ENCODE measurements at places on chromosomes 3 and 15.

DNA sequence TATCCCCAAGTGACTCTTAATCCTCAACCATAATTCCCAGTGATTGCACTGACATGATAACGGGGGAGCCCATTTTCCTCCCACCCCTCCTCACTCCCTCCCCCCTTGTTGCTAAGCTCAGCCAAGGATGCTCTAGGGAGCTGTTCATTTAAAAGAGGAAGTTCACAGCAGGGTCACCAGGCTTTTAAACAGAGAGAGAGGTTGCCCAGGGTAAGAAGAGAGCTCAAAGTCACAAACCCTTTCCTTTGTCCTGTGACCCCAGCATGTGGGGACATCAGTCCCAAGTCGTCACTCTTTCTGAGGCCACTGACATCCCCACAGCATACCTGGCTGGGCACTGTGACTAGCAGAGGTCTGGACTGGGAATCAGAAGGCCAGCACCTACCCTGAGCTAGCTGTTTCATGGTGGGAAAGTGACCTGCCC is 144.1 kb downstream of the RORA start:
- peak; percentile 2 for DNase-seq

DNA sequence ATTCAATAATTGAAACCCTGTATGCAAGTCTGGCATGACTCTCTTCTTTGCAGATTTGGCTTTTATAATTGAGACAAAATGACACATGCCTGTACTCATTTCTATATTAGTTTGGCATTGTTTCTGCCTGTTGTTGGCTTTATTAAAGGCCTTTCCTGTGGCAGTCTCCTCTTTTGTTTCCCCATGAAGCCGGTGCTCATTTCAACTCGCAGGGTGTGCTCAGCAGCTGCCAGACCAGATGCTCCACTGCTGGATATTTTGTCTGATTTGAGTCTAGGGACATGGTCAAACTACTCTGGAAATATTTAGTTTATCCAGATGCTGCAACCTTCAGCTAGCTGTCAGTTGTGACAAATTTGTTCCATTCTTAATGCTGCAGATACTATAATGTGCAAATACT is 445.3 kb downstream of the NAALADL2 start:
- no peak for DNase-seq

GRCh38 chr3:172342097-172342659 is 106.1 kb downstream of the GHSR start:
- DNase-seq: no peak

- DNase-seq: no peak
These were observed 148.6 kb upstream of the STT3B start for GRCh38 chr3:31384117-31384516.

GRCh38 chr3:180926526-180926925 is 14.1 kb downstream of the FXR1 start:
- DNase-seq: no peak

- DNase-seq: no peak
These were observed 871 bp downstream of the MAP1A start for GRCh38 chr15:43518197-43518761.

- no peak for DNase-seq
These were observed 65.3 kb downstream of the CHAC1 start for GRCh38 chr15:41018534-41018933.

- no peak for DNase-seq
These were observed 2.2 kb downstream of the NPTN start for GRCh38 chr15:73630921-73631362.

DNA sequence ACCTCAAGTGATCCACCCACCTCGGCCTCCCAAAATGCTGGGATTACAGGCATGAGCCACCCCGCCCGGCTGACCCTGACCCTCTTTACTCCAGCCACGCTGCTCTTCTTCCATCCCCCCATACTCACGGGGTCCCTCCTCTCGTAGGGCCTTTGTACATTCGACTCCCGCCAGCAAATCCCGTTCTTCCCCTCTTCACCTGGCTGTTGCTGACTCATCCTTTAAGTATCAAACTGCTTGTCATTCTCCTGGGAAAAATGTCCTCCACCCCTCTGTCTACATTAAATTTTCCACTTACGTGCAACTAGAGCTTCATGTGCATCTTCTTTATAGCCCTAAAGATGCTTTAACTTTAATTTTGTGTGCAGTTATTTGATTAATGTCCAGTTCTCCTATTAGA is 203.1 kb downstream of the OPA1 start:
- DNase-seq: no peak

DNA sequence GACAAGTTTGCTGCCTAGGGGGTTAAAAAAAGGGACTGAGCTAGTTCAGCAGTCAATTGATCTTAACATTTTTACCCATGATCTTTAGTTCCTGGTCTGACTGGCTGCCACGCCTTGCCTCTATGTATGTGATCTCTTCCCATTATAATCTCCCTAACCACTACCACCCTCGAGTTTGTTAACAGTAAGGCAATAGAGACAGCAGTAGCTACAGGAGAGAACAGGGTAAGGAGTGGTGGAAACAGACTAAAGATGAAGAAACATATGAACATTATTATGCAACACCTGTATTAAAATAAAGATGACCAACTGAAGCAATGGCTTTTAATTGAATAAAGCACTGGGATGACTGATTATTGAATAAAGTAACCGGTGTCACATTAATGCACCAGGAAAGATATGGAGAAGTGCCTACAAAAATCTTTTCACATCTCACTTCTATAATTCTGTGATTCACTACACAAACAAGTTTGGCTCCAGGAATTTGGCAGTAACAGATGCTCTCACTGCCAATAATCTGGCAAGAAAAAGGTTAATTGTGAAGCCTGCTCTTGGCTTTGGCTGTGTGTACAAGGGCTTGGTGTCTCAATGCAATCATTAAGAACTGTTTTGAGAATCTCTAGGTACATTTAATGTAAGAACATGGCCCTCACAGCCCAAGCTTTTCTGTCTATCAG is 95.7 kb downstream of the HHLA2 start:
- DNase-seq: no peak

DNA sequence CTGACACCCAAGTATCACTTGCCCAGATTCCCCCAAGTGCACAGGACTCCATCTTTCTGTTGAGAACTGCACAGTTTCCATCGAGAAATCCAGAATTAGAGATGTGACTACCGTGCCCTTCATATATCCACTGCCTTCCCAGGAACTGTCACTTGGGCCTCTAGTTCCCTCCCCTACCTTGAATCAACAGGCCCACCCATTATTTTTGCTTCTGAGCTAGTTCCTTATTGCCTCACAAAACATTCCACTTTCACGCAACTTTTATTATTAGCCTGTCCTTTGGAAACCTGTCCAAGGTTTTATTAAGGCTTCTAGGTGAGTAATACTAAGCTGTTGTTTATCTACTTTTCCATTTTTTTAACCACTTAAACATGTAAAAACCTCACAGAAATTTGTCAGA is 17.1 kb upstream of the SLC30A4 start:
- DNase-seq: no peak

GRCh38 chr3:30618526-30618925 is 12.1 kb downstream of the TGFBR2 start:
- DNase-seq: no peak

DNA sequence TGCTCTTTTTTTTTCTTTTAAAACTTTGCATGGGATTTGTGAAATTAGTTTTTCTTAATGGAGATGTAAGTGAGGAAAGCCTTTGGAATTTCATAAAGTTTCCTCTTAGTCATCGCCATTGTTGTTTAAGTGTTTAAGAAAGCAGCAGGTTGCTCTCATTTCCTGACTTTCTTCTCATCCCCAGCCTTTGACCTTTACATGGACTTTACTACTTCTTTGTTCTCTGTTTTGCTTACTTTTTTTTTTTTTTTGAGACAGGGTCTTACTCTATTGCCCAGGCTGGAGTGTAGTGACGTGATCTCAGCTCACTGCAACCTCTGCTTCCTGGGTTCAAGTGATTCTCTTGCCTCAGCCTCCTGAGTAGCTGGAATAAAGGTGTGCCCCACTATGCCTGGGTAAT is 38.6 kb downstream of the FBXL2 start:
- no peak for DNase-seq

DNA sequence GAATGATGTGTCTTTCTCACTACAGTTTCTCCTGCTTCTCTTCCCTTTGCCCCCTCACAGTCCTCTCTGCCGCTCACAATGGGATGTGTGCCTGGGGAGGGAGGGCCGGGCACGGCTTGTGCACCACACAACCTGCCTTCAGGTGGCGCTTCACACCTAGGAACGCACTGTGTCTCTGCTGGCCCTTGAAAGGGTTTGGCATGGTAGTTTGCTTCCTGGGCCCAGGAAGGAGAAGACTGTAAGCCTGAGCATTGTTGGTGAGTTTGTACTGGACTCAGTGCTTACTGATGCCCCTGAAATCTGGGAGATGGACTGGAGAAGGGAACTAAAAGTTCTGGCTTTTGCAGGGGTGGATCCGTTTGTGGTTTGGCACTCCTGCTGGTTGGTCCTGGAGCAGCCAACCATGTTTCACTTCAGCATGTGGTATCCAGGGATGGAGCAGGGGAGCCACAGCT is 9.2 kb downstream of the ALPK3 start:
- DNase-seq: no peak

DNA sequence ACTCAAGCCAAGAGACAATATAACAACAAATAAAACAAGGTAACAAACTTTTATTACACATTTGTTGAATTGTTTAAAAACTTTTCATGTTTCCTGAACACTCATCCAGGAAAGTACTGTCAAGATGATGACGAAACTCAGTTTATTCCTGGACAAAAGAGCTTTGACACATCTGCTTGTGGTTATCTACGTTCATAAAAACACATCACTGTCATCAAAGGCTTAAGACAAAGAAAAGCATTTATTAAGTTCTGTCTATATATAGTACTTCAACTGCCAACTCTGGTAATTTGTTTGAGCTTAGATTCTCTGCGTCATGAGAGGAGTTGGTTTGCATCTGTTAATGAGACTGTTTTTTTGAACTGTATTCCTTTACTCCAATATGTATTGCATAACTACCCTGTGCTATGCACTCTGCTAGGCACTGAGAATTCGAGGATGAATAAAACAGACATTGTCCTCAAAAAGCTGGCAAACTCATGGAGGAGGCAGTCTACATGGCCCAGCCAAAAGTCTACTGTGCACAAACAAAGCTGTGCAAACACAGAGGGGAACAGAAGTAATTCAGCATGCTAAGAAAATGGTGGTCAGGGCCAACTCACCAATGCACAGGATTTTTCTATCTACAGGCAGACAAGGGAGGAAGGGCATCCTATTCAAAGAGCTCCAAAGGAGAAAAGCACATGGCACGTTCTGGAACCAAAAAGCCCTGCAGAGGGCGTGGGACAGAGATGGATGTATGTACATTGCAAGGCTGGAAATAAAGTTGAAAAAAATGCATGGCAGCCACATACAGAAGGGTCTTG is 21.5 kb downstream of the PLD1 start:
- DNase-seq: no peak

GRCh38 chr3:127173516-127174166 is 19.3 kb upstream of the PRR23E start:
- DNase-seq: no peak

GRCh38 chr3:114205541-114205940 is 26.7 kb upstream of the DRD3 start:
- no peak for DNase-seq

DNA sequence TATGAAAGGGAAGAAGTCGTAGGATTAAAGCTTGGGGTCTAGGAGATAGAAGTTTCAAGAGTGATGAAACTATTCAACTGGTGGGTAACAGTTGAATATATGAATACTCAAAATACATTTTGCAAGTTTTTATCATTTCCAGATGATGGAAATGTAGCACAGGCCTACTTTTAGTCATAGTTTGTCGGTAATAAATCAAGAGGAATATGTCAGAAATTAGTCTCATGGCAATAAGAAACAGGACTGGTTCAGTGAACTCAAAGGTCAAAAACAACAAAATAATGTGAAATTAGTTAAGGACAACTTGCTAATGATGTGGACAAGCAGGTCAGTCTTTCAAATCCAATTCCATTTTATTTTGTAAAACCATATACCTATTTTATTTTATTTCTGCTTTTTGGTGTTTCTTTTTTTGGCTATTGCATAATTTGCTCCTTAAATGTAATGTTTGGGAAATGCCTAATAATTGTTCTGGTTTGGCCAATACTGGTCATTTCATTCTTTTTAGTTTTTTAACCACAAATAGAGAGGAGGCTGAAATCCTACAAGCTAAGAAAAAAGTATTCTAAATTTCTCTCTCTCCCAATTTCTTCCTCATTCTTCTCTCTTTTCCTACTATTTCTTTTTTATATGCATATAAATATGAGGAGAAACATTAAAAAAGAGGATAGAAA is 195.2 kb upstream of the ARHGEF26 start:
- DNase-seq: no peak

- no peak for DNase-seq
These were observed 23.2 kb downstream of the SPTBN5 start for GRCh38 chr15:41870689-41871081.

DNA sequence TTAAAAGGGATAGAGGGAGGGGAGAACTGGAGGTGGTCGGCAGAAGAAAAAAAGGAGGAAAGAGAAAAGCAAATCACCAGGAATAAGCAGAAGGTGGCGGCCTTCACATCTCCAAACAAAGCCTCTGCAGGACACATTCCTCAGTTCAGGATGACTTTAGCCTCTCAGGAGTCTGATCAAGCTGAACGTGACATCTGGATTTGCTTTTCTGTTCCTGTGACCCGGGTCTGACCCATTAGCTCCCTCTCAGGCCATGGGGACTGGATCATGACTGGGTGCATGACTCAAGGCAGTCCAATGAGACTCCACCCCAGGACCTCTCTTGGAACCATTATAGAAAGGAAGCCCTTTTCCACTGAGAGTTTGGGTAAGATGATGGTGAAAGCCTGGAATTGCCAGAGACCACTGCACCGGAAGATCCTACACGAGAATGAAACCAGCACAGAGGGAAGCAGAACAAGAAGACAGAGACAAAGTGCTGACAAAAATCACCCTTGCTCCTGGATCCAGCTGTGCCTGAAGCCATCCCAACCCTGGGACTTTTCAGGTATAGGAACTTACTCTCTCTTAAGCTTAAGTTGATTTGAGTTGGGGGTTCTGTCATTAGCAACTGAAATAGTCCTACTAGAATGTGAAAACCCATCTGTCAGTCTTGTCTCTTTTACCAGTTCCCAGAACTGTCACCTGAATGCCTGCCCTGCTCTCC is 45.4 kb upstream of the RAD18 start:
- DNase-seq: no peak

DNA sequence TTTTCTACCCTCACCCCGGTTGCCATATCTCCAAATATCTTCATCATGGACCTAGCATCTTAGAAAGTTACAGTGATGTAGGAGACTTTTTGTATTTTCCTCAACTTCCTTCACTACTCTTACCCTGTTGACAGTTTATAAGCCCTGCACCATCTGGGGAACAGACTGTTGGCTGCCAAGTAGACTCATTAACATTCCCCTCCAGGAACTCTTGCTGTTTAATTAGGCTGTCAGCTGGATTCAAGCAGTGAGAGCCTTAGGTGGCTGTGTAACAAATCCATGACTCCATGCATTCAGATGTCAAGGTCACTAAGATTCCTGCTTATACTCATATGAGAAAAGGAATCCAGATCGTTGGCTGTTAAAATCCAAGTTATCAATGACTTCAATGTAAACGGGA is 198.3 kb downstream of the NAALADL2 start:
- DNase-seq: no peak

Measured in GM18507 (cell line).